ENCODE measurements at places on chromosomes 1 and 21.

GRCh38 chr1:229029879-229030235 is 241.1 kb upstream of the RAB4A start:
- DNase-seq = no peak

DNA sequence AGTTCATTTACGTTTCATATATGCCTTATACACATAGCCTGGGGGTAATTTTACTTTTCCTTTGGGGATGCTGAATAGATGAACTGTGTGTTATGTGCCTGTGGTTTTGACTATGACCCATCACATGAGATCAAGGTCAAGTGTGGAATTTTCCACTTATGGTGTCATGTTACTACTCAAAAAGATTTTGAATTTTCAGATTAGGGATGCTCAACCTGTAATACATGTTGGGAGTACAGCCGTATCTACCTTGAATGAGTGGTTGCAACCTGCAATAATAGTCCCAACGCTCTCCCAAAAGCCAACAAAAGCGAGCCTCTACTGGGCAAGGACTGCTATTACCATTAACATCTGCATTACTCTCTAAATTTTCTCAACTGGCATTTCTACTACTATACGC is 68.5 kb upstream of the SDC3 start:
- DNase-seq = peak; percentile 16

DNA sequence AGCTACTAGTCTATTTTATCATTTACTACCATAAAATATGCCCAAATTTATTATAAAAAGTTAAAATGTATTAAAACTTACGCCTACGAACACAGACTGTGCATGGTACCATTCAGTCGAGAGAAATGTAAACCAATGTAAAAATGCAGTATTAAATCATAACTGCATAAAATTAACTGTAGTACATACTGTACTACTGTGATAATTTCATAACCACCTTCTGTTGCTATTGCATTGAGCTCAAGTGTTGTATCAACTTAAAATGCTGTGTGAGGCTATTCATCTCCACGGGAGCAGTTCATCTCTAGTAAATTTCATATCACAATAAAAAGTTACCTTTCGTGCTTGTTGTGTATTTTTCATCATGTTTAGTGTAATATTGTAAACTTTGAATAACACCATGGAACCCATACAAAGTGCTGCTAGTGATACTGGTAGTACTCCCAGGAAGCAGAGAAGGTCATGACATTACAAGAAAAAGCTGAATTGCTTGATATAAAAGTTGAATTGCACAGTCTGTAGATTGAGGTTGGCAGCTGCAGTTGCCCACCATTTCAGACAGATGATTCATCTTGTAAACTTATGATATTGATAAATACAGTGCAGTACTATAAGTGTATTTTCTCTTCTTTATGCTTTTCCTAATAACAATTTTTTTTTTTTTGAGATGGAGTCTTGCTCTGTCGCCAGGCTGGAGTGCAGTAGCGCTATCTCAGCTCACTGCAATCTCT is 19.0 kb upstream of the CENPF start:
- DNase-seq = no peak

DNA sequence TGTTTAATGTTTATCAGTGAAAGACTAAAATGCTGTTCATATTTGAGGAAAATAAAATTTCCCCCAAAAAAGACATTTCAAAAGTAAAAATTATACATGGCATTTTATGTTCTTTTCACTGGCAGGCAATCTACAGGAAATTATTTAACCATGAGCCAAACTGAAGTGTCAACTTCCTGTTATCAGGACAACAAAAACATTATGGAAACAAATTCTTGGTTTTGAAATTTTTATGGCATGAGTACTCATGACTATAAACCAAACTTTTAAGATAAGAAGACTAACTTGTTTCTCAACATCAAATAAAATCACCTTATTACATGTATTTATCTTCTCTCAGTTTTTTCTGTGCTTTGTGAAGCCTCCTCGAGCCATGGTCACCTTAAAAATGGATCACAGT is 698.6 kb downstream of the LTN1 start:
- peak; percentile 18 for DNase-seq

DNA sequence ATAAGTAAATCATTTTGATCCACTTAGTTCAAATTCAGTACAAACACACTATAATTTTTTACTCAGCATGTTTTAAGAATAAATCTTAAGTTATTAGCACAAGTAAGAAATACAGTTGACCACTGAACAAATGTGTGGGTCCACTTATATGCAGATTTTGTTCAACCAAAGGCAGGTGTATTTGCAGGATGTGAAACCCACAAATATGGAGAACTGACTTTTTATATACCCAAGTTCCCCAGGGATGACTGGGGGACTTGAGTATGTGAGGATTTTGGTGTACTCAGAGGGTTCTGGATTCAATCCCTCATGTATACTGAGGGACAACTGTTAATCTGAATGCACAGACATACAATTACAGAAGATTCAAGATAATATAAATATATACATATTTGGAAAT is 25.7 kb upstream of the ERICH3 start:
- DNase-seq = no peak

- DNase-seq = no peak
These were observed 274.6 kb upstream of the TMEM51 start for GRCh38 chr1:14878951-14879350.

DNA sequence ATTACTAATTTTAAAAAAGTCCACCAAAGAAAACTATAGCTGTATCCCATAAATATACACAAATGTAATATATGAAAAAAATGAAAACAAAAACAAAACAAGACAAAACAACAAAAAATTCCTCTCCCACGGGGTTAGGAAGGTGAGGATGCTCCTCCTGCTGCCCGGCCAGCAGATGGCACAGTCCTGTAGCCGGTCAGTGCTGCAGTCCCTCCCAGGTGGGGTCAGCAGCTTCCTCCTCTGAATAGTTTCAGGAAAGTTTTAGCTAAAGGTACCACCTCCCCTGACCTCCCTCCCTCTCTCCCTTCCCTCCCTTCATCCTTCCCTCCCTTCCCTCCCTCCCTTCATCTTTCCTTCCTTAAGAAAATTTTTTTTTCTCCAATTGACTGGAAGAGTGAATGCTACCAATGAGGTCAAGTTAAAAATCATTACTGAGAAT is 67.8 kb upstream of the BCL10 start:
- peak; percentile 53 for DNase-seq

DNA sequence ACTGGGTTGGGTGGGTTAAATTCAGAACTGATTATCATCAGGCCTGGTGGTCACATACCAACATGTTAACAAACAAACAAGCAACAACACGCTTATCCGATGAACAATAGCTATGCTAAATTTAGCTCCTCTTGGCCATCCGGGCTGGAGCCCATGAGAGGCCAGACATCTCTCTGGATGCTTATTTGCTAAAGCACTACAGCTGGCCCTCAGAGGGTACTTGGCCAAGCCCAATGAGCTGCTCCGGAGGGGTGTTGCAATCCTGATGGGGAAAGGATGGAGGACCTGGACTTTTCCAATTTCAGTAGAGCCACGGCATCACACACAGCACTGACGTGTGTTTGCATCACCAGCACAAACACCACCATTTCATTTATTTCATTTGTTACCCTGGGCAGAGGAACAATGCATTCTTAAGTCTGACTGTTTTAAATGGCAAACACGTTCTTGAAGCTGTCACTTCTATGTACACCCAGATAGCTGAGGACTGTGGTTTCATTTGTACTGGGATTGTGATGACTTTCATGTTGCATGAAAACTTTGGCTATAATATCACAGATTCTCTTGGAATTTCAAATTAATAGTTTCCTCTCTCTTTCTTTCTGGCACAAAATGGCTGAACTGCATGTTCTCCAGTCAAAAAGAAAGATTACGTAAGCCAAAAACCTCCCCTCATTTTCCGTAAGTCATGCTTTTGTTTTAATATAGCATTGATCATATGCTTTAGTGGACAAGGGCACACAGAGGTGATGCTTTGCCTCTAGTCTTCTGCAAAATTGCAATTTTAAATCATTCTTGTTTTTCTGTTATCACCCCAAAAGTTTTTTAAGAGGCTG is 359.8 kb upstream of the KAZN start:
- no peak for DNase-seq

DNA sequence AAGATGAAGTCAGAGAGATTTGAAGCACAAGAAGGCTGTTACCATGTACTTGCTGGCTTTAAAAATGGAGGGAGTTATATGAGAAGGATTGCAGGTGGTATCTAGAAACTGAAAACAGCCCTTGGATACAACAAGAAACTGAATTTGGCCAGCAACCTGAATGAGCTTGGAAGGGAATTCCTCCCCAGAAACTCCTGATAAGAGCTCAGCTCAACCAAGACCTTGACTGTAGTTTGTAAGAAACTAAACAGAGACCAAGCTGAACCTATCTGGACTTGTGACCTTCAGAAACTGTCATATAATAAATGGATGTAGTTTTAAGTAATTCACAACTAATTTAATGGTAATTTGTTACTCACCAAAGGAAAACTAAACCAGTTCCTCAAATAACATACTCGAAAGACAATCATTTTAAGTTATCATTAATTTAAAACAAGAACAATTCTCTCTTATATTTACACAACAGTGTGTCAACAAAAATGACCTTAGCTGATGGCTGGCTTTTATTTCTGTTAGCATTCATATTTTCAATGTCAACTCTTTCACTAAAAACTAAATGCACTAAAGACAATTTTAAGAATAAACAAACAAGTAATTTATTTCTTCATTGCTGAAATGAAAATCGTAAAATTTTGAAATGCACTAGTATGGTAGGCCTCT is 1218.4 kb upstream of the TMPRSS15 start:
- DNase-seq = no peak

DNA sequence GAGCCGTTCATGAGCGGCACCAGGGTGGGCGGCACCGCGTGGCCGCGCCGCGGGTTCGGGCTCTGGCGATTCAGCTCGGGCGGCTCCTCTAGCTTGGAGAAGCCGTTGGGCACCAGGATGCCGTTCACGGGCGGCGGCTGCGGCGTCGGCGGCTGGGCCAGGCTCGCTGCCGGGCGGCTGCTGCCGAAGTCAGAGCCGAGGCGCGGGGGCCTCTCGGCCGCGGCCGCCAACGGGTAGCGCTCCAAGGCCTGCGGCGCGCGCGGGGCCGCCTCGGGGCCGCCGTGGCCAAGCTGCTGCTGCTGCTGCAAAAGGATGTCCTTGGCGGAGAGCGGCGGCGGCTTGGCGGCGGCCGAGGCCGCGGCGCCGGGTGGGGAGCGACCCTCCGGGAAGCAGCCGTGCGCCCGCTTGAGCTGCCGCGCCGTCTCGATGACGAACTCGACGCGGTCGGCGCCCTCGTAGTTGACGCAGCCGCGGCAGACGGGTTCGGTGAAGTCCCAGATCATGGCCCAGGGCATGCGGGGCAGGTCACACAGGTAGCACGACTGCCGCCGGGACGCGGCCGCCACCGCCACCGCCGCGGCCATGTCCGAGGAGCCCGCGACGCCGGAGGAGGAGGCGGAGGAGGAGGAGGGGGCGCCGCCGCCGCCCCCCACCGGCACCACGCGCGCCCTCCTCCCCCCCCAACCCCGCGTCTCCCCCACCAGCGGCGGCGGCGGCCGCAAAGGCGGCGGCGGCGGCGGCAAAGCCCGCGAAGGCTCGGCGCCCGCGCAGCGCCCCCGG is 877 bp downstream of the IRF2BP2 start:
- DNase-seq = peak; percentile 46

DNA sequence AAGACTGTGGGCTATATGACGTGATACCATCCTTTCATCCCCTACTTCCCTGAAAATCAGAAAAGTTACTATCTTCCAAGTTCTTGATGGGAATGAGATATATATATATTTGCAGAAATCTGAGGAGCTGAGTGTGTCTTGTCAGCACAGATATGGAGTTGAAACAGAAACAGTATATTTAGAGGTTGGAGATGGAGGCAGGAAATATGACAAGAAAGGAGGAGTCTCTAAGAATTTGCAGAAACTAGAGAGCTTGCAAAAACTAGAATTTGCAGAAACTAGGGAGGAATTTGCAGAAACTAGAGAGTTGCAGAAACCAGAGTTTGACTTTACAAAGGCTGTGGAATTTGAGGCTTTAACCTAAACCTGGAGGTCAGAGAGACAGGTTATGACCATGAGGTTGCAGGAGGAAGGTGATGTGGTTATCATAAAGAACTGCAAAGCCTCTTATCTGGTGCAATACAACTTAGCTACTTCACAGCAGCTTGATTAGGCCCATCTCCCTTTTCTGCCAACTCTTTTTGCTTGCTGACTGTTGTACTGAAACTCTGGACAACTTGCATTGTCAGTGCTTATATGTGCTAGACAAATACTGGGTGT is 22.3 kb downstream of the XCL2 start:
- no peak for DNase-seq

DNA sequence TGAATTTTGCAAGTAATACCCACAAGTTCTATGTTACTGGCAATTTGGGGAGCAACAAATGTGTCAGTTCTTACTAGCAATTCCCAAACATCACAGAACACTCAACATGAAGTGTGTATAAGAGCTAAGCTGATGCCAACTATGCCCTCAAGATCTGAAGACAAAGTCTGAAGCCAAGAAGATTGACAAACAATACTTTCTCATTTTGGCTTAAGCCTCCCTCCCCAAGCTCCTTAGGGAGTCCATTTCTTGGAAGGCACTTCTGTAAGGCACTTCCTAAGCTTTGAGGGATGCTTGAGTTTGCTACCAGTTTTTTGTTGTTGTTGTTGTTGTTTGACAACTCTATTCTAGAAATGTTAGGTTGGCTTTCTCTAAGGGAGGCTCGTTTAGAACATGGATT is 154.4 kb upstream of the ZNF644 start:
- DNase-seq = no peak

- DNase-seq = no peak
These were observed 185.1 kb upstream of the CSF3R start for GRCh38 chr1:36667836-36668235.

DNA sequence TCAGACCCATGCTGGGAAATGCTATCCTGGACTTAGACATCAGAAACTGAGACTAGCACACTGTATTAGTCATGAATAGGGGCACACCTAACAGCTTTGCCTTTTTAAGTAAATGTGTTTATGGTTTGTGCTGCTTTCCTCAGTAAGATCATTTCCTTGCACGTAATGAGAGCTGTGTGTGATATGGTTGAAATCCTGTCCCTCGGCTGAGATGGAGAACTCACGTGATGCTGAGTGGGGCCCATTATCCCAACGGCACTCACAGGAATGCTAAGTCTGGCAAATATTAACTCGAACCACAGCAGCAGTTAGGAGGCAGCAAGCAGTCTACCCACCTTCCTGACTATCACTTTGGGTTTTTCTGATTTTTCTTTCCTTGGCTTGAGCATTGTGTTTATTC is 38.2 kb downstream of the BCL9 start:
- no peak for DNase-seq

GRCh38 chr1:33429332-33429731 is 1.6 kb downstream of the PHC2 start:
- DNase-seq = no peak

- no peak for DNase-seq
These were observed 15.5 kb downstream of the KCNK1 start for GRCh38 chr1:233629305-233629935.

- DNase-seq = no peak
These were observed 17.4 kb downstream of the FMN2 start for GRCh38 chr1:240109130-240109529.
